H7 (cell line): ENCODE measurements at places on chromosomes 3 and 15. TPM values are rescaled to one million over a fixed set of nuclear protein-coding genes. Genes with fewer than 3 reads are reported as not detected.
A peak's percentile ranks its signal among the peaks of the same experiment; 100 is the strongest.

DNA sequence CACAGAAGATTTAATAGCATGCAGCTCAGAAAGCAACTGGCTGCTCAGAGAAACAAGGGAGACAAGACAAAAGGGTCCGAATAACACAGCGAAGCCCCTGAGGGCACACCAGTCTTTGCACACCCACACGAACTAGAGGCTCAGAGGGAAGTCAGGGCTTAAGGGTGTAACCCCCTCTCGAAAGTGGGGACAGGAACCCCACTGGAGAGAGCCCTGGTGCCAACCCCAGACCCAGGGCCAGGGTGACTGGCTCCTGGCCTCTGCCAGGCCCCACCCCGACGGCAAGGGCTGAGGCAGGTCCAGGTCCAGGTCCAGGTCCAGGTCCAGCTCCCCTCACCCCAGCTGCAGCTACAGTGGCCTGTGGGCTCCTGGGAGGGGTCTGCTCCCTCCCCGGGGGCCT lies 10.5 kb upstream of the PRR23E start:
- DNase-seq: peak; percentile 42

DNA sequence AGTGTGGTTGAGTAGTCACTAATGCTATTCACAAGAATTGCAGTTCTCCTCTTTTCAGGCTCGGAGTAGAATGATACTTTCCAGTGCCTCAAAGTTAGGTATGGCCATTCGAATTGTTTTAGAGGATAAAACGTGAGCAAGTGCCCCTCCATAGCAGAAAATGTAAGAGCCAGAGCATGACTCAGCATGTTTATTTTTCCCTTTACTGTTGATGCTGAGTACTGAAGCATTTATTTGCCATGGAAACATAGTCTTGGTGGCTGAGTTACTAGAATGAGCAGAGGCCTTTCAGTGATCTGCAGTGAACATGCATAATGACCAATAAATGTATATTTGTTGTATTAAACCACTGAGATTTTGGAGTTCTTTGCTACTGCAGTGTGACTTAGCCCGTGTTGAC lies 540.6 kb downstream of the NLGN1 start:
- no peak for DNase-seq

- DNase-seq: peak; percentile 24
Observed at GRCh38 chr3:12046406-12046805, 42.2 kb downstream of the SYN2 start.

- DNase-seq: no peak
Observed at GRCh38 chr15:89947385-89947784, 34.6 kb upstream of the ARPIN start.

DNA sequence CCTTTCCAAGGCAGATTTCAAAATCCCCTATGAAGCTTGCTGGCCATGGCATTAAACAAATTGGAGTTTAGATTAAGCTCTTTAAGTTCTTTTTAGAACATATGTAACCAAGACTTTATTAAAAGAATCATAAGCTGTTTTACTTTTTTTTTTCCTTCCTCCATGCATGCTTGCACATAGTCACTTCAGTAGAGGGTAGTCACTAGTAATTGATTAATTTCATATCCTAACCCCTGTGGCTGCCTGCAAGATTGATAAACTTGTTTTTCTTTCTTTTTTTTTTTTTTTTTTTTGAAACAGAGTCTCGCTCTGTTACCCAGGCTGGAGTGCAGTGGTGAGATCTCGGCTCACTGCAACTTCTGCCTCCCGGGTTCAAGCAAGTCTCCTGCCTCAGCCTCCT lies 33.3 kb upstream of the ZKSCAN7 start:
- DNase-seq: no peak

The MELTF gene
- 3.5 and 4.8 TPM in 2 replicates for total RNA-seq

The GRIP2 gene
- total RNA-seq: 2.2 and 2.9 TPM in 2 replicates

The CAPN3 gene
- total RNA-seq: not detected in 2 replicates

The ERICH6 gene
- 0.17 TPM in 1 of 2 replicates, not detected in the other for total RNA-seq

The SPG21 gene
- total RNA-seq: 53.2 and 59.9 TPM in 2 replicates

The CD80 gene
- not detected in 2 replicates for total RNA-seq

The GPR62 gene
- 0.14 TPM in 1 of 2 replicates, not detected in the other for total RNA-seq
